ENCODE measurements at places on chromosomes 5 and 9.

DNA sequence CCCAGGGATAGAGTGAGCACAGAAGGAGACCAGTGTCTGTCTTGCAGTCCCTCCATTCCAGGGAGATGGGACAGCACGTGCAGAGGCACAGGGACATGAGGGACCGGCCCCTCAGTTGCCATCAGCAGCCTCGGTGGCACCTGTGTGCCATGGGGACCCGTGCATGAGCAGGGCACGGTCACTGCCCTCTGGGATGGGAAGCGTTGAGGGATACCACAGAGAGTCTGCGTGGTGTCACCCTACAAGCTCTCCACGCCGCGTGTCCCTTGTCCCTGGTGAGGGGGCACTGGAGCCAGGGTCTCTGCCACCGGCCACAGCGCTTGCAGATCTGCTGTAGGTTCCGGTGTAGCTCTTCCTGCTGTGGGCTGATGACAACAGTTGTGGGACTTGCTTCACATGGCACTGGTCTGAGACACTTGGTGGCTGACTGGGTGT lies 108.1 kb downstream of the CACNA1B start:
- H3K4me3 ChIP-seq = no peak overlapping the region
- H3K4me1 ChIP-seq = no peaks in the 10 kb centered on the region

GRCh38 chr5:174418809-174419539 lies 305.4 kb upstream of the MSX2 start:
- H3K27ac ChIP-seq = no peak overlapping the region
- no peaks in the 10 kb centered on the region for H3K36me3 ChIP-seq
- H3K4me1 ChIP-seq = peaks cover 9% of the 10 kb centered on the region

GRCh38 chr5:92977846-92978540 lies 603.0 kb downstream of the NR2F1-AS1 start:
- no peak for DNase-seq
- H3K27me3 ChIP-seq = no peaks in the 10 kb centered on the region

- DNase-seq = no peak
- H3K36me3 ChIP-seq = no peaks in the 10 kb centered on the region
- no peaks in the 10 kb centered on the region for H3K4me1 ChIP-seq
- H3K27ac ChIP-seq = no peak overlapping the region
Observed at GRCh38 chr5:148928141-148928540, 101.7 kb downstream of the ADRB2 start.

DNA sequence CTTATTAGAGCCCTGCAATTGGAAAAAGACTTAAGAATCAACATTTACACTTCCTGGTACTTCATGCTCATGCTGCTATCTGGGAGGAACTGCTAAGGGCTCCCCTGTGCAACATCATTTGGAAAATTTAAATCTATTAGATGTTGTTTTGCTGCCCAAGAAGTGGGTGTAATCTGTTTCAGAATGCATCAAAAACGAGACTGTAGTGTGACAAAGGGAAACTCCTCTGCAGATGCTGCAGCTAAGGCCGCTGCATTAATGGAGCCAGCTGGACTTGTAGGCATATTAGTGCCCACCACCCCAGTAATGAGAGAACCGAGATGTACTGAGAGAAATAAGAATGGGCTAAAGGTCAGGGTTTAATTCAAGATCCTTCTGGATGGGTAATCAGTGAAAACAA lies 11.1 kb upstream of the PAIP1 start:
- DNase-seq = no peak
- no peak overlapping the region for H3K27ac ChIP-seq
- H3K27me3 ChIP-seq = no peaks in the 10 kb centered on the region
- no peaks in the 10 kb centered on the region for H3K4me1 ChIP-seq
- H3K4me3 ChIP-seq = no peak overlapping the region

DNA sequence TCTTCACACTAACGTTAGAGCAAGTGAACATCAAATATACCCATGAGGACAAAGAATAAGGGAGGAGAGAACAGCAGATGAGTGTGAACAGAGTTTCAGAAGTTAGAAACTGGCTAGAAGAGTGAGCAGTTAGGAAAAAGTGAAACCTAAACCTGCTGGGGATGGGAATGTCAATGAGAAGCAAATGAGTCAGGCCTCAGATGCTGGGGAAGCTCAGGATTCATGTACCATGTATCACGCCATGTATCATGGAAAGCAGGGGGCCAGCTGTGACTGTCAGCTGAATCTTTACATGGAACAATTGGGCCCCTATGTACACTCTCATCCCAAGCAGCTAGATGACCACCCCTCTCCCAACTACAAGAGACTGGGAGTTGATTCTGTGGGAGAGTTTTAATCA lies 16.2 kb downstream of the GDF9 start:
- no peak for DNase-seq
- no peaks in the 10 kb centered on the region for H3K27me3 ChIP-seq
- no peaks in the 10 kb centered on the region for H3K4me1 ChIP-seq
- no peak overlapping the region for H3K4me3 ChIP-seq

- no peak overlapping the region for H3K4me3 ChIP-seq
- no peaks in the 10 kb centered on the region for H3K36me3 ChIP-seq
- no peak for DNase-seq
Observed at GRCh38 chr5:154782812-154783592, 27.8 kb downstream of the LARP1 start.

DNA sequence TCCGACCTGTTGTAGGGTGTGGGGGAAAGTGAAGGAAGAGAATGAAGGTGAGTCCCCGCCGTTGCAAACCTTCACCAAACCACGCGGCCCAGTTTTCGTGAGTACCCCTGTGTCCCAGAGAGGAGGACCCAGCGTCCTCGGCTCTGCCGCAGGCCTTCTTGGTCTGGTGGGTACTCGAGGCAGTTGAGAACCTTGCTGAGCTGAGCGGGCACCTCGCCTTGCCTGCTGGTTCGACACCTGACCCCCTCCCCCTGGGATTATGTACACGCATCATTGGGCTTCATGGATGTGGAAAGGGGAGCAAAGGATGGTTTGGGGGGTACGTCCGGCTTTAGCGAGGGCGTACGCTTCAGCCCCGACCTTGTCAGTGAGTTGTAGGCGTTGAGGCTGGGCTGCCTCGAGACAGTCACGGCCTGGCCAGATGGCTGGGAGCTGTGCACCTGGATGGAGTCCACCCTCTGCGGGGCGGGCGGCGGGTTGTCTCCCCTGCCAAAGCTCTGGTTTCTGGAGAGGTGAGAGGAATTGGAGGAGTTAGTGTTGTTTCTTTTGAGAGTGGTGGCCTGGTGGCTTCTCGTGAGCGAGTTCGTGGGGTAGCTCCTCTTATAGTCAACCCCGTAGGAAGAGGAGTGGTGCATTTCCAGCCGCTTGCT lies 128.1 kb downstream of the SEMA6A start:
- no peaks in the 10 kb centered on the region for H3K4me1 ChIP-seq
- no peak overlapping the region for H3K27ac ChIP-seq
- no peak overlapping the region for H3K4me3 ChIP-seq
- H3K36me3 ChIP-seq = peaks cover 2% of the 10 kb centered on the region
- H3K27me3 ChIP-seq = no peaks in the 10 kb centered on the region
- DNase-seq = no peak

- DNase-seq = no peak
- no peak overlapping the region for H3K4me3 ChIP-seq
- no peaks in the 10 kb centered on the region for H3K27me3 ChIP-seq
- H3K27ac ChIP-seq = peak overlapping the region; percentile 55
- no peaks in the 10 kb centered on the region for H3K36me3 ChIP-seq
- H3K4me1 ChIP-seq = peaks cover 37% of the 10 kb centered on the region
Observed at GRCh38 chr5:68250661-68251298, 35.2 kb downstream of the PIK3R1 start.

DNA sequence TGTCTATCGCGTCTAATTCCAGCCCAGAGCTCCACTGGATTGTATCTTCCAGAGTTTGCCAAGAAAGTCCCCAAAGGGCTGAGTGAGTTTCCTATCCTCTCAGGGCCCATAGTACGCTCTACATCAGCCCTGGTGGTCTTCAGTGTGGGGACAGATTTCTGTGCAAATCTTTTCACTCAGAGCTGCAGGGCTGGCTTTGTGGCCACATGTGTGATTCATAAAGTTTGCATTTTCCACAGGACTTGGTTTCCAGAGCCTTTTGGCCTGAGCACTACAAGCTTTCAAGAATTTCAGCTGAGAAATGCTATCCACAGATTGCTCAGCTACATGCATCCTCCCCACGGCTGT lies 76.7 kb upstream of the CXCL14 start:
- H3K4me3 ChIP-seq = no peak overlapping the region
- DNase-seq = no peak
- no peaks in the 10 kb centered on the region for H3K27me3 ChIP-seq
- no peaks in the 10 kb centered on the region for H3K4me1 ChIP-seq
- no peaks in the 10 kb centered on the region for H3K36me3 ChIP-seq

DNA sequence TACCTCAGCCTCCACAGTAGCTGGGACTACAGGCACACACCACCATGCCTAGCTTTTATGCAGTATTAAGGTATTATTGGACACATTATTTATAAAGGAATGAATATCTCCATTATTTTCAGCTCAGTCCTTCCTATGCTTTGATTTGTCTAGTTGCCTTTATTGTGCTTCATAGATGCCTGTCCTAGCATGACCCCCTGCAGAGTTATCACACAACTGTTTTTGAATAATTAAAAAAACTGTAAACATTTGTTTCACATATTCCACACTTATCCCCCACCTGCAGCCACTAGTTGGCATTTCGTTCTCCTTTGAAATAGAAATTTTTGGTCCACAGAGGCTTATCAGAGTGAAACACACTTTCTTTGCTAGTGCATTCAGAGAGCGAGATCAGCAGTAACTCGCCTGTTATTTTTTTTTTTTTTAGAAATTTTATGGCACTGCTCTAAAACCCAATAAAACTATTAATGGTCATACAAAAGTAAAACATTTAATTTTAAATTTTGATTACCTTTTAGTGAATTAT lies 151.8 kb upstream of the RASA1 start:
- no peak for DNase-seq
- H3K36me3 ChIP-seq = no peaks in the 10 kb centered on the region
- H3K27ac ChIP-seq = no peak overlapping the region
- H3K27me3 ChIP-seq = no peaks in the 10 kb centered on the region

GRCh38 chr9:38224941-38225340 lies 155.9 kb upstream of the SHB start:
- no peaks in the 10 kb centered on the region for H3K36me3 ChIP-seq
- H3K27ac ChIP-seq = no peak overlapping the region
- no peaks in the 10 kb centered on the region for H3K27me3 ChIP-seq
- H3K4me1 ChIP-seq = peaks cover 24% of the 10 kb centered on the region
- no peak overlapping the region for H3K4me3 ChIP-seq

DNA sequence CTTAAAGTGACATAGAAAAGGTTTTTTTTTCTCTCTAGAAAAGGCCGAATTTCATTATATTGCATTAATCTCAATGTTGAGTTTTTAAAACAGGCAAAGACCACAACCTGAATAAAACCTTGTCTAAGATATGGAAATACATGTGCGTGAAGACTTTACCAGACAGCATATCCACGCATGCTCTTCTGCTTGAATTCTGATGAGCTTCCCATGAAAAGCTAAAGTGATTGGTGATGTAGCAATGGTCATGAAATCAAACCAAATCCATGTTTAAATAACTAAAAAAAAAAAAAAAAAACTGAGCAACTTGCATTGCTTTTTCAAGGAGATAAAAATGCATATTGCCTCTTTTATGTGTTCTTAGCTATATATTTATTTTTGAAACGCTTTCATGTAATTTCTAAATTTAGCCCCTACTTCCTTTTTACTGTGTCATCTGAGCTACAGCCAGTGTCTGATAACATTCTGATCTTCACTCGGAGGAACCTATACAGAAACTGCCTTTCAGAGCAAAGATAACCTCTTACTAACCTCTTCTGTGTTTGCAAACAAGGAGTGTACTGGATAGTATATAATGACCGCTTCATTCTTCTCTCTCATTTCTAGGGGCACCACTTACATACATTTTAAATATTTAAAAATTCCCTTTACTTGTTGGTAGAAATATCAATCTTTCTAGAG lies 179.1 kb upstream of the GNA14 start:
- no peak overlapping the region for H3K27ac ChIP-seq
- DNase-seq = no peak
- H3K4me3 ChIP-seq = no peak overlapping the region

DNA sequence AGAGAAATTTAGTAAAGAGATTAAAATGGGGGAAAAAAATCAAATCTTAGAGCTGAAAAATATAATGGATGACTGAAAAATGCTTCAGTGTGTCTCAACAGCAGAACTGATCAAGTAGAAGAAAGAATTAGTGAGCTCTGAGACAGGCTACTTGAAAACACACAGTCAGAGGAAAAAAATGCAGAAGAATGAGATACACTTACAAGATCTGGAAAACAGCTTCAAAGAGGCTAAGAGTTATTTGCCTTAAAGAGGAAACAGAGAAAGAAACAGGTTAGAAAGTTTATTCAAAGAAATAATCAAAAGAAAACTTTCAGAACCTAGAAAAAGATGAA lies 70.5 kb upstream of the OR2K2 start:
- no peaks in the 10 kb centered on the region for H3K4me1 ChIP-seq
- H3K27ac ChIP-seq = no peak overlapping the region
- no peak for DNase-seq
- no peak overlapping the region for H3K4me3 ChIP-seq
- H3K27me3 ChIP-seq = no peaks in the 10 kb centered on the region

- peaks cover 7% of the 10 kb centered on the region for H3K4me1 ChIP-seq
- no peaks in the 10 kb centered on the region for H3K27me3 ChIP-seq
- H3K27ac ChIP-seq = no peak overlapping the region
- DNase-seq = no peak
- no peaks in the 10 kb centered on the region for H3K36me3 ChIP-seq
Observed at GRCh38 chr5:94623011-94623410, 4.5 kb downstream of the SLF1 start.

GRCh38 chr5:95032801-95033200 lies 252.1 kb downstream of the MCTP1 start:
- H3K36me3 ChIP-seq = no peaks in the 10 kb centered on the region
- DNase-seq = no peak
- H3K27me3 ChIP-seq = no peaks in the 10 kb centered on the region
- no peak overlapping the region for H3K4me3 ChIP-seq

DNA sequence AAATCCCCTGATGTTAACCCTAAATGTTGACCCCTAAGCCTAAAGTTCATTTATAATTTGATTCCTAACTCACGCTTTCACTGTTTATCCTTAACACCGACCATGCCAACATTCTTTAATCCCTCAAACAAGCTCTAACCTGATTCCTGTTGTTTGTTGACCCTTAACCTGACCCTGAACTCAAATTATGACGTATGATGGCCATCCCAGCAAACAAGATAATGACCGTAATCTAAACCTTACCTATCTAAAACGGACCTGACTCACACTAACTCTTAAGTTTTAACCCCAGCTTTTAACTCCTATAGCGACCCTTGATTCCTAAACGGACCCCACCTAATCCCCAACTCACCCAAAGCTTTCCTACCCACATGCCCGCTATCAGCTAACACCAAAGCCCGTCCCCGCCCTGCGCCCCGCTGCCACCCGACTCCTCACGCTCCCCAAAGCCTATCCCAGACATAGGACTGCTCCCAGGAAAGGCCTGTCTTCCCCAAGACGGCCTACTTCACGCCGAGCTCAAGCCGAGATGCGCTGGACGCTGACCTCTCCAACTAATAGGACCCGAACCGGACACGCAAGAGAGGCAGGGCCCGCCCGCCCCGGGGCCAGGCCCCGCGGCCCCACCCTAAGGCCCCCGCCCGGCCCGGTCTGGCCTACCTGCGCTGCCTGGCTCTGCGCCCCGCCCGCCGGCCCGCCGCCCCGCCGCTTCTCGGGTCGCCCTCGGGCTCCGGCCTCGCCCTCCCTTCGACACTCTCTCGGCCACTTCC lies 395 bp downstream of the TLN1 start:
- peak overlapping the region; percentile 95 for H3K27ac ChIP-seq
- H3K36me3 ChIP-seq = peaks cover 15% of the 10 kb centered on the region
- H3K4me3 ChIP-seq = peak overlapping the region; percentile 88

Data from natural killer cell (primary cell).